ENCODE measurements at places on chromosomes 6 and 20. TPM values are rescaled to one million over a fixed set of nuclear protein-coding genes. Genes with fewer than 3 reads are reported as not detected.

The TCFL5 gene
- polyA plus RNA-seq = 1.4 TPM

The SPATA25 gene
- not detected for polyA plus RNA-seq

The ZNF165 gene
- 0.78 TPM for polyA plus RNA-seq

The BMP7 gene
- polyA plus RNA-seq = not detected

The MOCS1 gene
- polyA plus RNA-seq = 0.53 TPM

The GRM1 gene
- not detected for polyA plus RNA-seq

DNA sequence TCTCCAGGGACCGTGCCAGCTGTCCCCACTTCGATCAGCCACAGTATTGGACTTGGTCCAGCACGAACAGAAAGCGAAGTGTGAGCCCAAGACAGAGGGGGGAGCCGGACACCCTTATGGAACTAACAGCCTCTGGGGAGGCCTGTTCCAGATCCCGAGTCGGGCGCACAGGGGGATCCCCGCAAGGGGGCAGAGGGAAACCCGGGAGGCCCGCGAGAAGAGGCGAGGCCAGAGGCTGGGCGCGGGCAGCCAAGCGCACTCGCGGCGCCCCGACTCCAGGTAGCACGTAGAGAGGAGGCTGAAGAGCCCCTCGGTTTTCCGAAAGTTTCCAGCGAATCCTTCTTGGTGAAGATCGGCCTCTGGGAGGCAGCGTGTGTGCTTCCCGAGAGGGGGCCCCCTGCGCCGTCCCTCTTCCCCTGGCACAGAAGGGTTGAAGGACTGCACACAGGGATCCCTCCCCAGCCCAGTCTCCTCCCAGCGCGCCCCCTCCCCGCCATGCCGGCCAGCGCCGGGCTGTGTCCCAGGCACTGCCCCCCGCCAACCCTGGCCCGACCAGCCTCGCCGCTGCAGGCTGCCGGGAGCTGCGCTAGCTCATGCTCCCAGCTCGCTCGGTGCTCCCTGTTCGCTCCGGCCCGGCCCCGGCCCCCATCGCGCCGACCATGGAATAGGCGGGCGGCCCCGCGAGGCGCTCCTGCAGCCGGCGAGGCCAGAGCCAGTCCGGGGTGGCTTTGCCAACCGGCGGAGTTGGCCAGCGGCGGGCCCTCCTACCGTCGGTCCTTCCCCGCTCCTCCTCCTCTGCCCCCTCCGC, 577 bp upstream of the SLC24A3 start:
- H3K4me3 ChIP-seq = no peak overlapping the region
- H3K27me3 ChIP-seq = peaks cover 3% of the 10 kb centered on the region
- no peaks in the 10 kb centered on the region for H3K36me3 ChIP-seq
- H3K4me1 ChIP-seq = no peaks in the 10 kb centered on the region

DNA sequence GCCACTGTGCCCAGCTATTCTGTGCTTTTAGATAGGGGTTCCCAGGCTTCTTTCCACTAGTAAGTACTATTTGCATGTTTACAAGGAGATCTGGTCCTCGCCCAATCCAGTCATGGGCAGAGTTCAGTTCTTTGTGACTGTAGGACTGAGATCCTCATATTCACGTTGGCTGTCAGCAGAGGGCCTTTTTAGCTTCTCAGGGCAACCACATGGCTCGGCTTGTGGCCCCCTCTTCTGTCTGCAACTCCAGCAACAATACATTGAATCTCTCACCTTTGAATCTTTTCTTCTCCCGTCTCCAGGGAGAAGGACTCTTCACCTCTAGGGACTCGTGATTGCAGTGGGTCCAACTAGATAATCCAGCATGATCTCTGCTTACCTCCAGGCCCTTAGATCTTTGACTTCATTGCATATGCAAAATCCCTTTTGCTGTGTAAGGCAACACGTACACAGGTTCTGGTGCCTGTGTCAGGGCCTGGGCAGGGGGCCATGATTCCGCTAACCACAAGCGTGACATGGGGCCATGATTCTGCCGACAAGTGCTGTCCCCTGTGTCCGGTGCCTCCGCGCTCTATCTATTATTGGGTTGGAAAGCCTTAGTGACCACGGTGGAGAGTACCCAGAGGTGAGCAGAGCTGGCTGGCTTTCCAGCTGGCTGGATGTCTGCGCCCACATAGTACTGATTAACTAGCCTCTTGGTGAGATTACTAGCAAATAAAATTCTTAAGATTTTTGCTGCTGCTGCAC, 5.1 kb downstream of the CCR6 start:
- no peak overlapping the region for H3K27ac ChIP-seq
- no peaks in the 10 kb centered on the region for H3K36me3 ChIP-seq
- DNase-seq = no peak
- H3K4me1 ChIP-seq = peaks cover 21% of the 10 kb centered on the region
- no peaks in the 10 kb centered on the region for H3K27me3 ChIP-seq

DNA sequence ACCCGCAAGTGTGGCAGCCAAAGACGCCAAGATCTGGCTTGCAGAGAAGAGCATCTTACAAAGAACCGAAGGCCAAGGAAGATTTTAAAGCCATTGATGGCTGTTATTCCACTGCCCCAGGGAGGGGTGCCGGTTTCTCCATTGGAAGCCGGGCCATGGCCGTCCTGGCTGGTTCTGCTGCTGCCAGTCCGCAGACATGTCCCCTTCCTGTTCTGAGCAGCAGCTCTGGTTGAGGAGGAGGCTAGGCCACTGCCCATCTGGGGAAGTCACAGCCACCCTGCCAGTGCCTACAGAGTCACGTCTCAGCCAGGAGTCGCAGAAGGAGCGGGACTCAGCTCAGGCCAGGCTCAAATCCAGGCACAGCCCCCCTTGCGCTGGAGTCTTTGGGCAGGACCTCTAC, 42.6 kb upstream of the MRGBP start:
- no peak for DNase-seq
- no peaks in the 10 kb centered on the region for H3K4me1 ChIP-seq
- H3K4me3 ChIP-seq = no peak overlapping the region
- no peaks in the 10 kb centered on the region for H3K36me3 ChIP-seq
- H3K27me3 ChIP-seq = no peaks in the 10 kb centered on the region
- H3K27ac ChIP-seq = no peak overlapping the region

DNA sequence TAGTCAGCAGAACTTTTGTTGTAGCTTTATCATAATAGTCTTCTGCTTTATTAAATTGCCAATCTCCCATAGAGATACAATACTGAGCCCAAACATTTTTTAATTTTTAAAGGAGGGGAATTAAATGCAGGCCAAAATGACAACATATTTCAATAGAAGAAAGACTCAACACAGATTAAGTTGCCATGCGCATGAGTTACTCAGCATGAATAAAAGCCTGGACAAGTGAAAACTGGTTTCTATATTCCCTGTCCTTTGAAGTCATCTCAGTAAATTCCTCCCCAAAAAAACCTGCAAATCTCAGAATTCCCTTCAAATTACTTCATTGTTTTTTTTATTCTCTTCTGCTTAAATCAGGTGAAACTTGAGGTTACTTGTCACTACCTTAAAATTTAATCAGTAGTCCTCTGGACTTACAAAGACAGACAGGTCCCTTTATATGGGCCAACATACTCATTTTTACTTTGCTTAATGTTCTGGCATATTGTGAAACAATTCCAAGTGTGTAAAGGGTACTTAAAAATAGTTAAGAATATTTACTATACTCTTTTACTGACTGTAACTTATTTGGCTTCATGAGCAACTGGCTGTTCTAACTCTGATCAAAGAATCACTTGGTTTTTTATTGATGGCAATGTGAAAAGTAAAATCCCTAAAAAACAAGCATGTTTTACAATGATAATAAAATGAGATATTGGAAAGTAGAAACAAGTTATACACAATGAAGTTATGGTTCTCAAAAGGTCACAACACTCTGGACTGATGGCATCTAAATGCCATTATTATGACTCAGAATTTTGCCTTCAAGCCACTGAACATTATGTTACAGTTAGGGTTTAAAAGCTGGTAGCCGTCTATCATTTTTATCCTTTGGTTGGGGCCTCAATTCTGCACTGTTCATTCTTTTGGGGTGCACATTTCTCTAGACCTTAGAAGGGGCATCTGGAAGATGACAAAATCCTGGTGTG, 49.9 kb upstream of the COL21A1 start:
- H3K36me3 ChIP-seq = no peaks in the 10 kb centered on the region
- no peaks in the 10 kb centered on the region for H3K27me3 ChIP-seq
- no peaks in the 10 kb centered on the region for H3K4me1 ChIP-seq

DNA sequence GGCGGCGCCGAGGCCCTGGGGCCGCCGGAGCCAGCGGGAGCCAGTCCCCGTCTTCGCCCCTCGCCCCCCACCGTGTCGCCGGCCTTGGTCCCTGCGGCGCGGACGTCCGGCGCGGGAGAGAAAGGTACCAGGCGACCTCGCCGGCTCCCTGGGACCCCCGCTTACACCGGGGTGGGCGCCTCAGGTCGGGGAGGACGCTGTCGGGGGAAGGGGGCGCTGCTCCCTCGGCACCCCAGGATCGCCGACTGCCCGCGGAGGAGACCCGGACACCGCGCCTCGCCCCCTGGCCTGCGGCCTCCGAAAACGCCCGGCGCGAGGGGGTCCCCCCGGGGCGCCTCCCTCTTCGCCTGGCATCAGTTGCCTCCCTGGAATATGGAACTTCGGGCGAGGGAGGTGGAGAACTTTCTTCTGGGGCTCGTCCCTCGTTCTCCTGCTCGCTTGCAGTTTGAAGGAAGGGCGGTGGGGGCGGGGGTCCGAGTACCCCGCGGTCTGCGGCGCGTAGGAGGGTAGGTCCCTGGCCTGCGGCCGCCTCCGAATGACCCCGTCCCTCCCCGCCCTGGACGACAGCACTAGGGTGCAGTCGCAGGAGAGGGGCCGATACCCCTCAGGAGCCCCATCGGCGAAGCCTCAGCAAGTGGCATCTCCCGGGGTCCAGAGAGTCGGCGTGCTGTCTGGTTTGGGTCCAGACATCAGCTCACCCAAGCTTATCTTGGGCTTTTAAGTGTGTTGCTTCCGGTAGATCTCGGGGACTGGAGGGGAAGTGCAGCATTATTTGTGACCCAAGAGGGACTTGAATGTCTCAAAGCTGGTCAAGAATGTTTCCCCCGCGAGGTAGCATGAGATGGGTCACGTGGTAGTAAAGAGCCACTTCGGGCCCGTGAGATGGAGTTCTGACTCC, 549 bp downstream of the ANKRD6 start:
- peak overlapping the region; percentile 24 for H3K27ac ChIP-seq
- H3K4me3 ChIP-seq = peak overlapping the region; percentile 62
- no peaks in the 10 kb centered on the region for H3K27me3 ChIP-seq
- H3K4me1 ChIP-seq = peaks cover 6% of the 10 kb centered on the region
- peak; percentile 17 for DNase-seq

- H3K4me3 ChIP-seq = no peak overlapping the region
- peaks cover 6% of the 10 kb centered on the region for H3K4me1 ChIP-seq
- H3K27me3 ChIP-seq = no peaks in the 10 kb centered on the region
These were observed 14.4 kb upstream of the NKX2-4 start for GRCh38 chr20:21411725-21412124.

DNA sequence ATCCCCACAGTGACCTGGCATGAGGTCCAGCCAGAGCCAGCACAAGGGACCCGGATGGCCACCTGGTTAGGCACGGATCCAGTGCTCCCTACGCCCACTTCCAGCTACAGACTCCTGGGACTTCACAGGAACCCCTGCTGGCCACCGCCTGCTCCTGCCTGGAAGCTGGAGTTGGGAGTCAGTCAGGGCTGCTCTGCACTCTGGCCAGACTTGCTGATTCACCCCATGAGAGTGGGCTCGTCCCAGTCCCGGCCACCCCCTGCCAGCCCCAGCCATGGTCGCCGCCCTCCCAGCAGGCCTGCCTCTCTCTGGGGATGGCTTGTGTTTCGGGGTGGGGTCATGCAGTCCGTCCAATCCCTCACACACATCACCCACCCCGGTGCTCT, 125.8 kb downstream of the DLL1 start:
- H3K4me3 ChIP-seq = no peak overlapping the region
- no peaks in the 10 kb centered on the region for H3K27me3 ChIP-seq
- H3K36me3 ChIP-seq = no peaks in the 10 kb centered on the region

- no peak overlapping the region for H3K4me3 ChIP-seq
- no peak overlapping the region for H3K27ac ChIP-seq
- no peaks in the 10 kb centered on the region for H3K4me1 ChIP-seq
- no peak for DNase-seq
These were observed 881.9 kb downstream of the QKI start for GRCh38 chr6:164296411-164296810.

GRCh38 chr20:17896193-17896723, 72.3 kb downstream of the SNX5 start:
- DNase-seq = no peak
- peaks cover 4% of the 10 kb centered on the region for H3K27me3 ChIP-seq
- no peak overlapping the region for H3K27ac ChIP-seq
- H3K4me1 ChIP-seq = no peaks in the 10 kb centered on the region
- H3K36me3 ChIP-seq = no peaks in the 10 kb centered on the region

DNA sequence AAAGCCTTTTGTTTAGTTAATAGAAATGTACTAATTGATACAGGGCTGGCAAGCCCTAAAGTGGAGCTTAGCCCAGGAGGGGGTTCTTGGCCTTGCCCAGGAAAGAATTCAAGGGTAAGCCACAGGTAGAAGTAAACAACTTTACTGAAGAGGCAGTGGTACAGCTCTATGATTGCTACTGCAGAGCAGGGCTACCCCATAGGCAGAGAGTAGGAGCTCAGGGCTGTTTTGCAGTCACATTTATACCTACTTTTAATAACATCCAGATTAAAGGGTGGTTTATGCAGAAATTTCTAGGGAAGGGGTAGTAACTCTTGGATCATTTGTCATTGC, 680.4 kb upstream of the GJE1 start:
- DNase-seq = no peak
- H3K36me3 ChIP-seq = no peaks in the 10 kb centered on the region
- H3K27me3 ChIP-seq = no peaks in the 10 kb centered on the region

DNA sequence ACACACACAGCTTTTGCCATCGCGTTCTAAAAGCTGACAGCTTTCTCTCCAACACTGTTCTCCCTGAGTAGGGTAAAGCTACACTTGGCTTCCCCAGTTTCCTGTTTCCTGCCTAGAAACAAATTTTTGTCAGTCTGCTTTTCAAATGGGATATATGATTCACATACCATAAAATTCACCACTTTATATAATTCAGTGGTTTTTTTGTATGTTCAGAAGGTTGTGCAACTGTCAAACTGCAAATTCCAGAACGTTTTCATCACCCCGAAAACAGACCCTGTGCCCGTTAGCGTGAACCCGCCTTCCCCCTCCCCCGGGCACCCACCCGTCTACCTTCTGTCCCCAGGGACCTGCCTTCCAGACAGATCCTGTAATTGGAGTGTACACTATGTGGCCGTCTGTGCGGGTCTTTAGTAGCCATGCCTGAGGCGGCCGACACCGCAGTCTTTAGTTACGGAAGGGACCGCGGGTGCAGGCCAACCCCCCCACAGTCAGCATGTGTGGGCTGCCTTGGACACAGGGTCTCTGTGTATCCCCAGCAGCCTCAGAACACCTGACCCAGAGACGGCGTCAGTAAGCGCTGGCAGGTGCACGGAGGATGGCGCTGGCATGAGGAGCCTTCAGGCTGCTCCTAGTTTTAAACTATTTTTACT, 16.6 kb downstream of the HRH3 start:
- H3K27ac ChIP-seq = no peak overlapping the region
- H3K27me3 ChIP-seq = no peaks in the 10 kb centered on the region
- no peaks in the 10 kb centered on the region for H3K4me1 ChIP-seq
- no peak for DNase-seq

GRCh38 chr6:40907198-40907701, 131.8 kb downstream of the UNC5CL start:
- no peak overlapping the region for H3K27ac ChIP-seq
- no peaks in the 10 kb centered on the region for H3K4me1 ChIP-seq
- no peaks in the 10 kb centered on the region for H3K36me3 ChIP-seq
- H3K4me3 ChIP-seq = no peak overlapping the region
- no peaks in the 10 kb centered on the region for H3K27me3 ChIP-seq

GRCh38 chr6:45494416-45495135, 116.8 kb upstream of the SUPT3H start:
- H3K27ac ChIP-seq = no peak overlapping the region
- H3K36me3 ChIP-seq = no peaks in the 10 kb centered on the region
- H3K27me3 ChIP-seq = no peaks in the 10 kb centered on the region
- peaks cover 45% of the 10 kb centered on the region for H3K4me1 ChIP-seq
- H3K4me3 ChIP-seq = no peak overlapping the region

All from CD8-positive, alpha-beta memory T cell (primary cell).